Uterus (tissue), 4 donors: ENCODE measurements at places on chromosomes 6 and 20. TPM values are rescaled to one million over a fixed set of nuclear protein-coding genes. Genes with fewer than 3 reads are reported as not detected.

DNA sequence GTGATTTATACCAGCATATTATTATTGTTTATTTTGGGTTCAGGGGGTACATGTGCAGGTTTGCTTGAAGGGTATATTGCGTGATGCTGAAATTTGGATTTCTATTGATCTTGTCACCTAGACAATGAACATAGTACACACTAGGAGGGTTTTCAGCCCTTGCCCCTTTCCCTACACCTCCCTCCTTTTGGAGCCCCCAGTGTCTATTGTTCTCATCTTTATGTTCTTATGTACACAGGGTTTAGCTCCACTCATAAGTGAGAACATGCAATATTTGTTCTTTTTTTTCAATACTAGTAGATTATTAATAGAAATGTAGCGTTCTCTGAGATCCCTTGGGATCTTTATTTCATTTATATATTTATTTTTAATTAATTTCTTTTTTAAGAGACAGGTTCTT lies 79.2 kb upstream of the MRAP2 start:
- no peaks in the 10 kb centered on the region for H3K27me3 ChIP-seq
- no peak for DNase-seq
- H3K36me3 ChIP-seq = no peaks in the 10 kb centered on the region
- H3K4me3 ChIP-seq = no peak overlapping the region
- H3K27ac ChIP-seq = no peak overlapping the region

- H3K27me3 ChIP-seq = no peaks in the 10 kb centered on the region
- H3K4me1 ChIP-seq = no peaks in the 10 kb centered on the region
- DNase-seq = no peak
- no peak overlapping the region for H3K27ac ChIP-seq
- no peaks in the 10 kb centered on the region for H3K36me3 ChIP-seq
Measured at GRCh38 chr6:8077991-8078390, 13.8 kb upstream of the BLOC1S5 start.

GRCh38 chr20:54092021-54092420 lies 21.6 kb upstream of the BCAS1 start:
- H3K27ac ChIP-seq = no peak overlapping the region
- H3K4me1 ChIP-seq = no peaks in the 10 kb centered on the region
- no peak for DNase-seq
- no peaks in the 10 kb centered on the region for H3K27me3 ChIP-seq
- no peak overlapping the region for H3K4me3 ChIP-seq

GRCh38 chr6:11968241-11968806 lies 43.8 kb upstream of the HIVEP1 start:
- no peak for DNase-seq
- no peaks in the 10 kb centered on the region for H3K36me3 ChIP-seq
- no peak overlapping the region for H3K27ac ChIP-seq
- H3K27me3 ChIP-seq = no peaks in the 10 kb centered on the region

The LGSN gene
- total RNA-seq = 0.41 TPM
